ENCODE measurements at places on chromosomes 2 and 18. TPM values are rescaled to one million over a fixed set of nuclear protein-coding genes. Genes with fewer than 3 reads are reported as not detected.

Gene SLC8A1
- total RNA-seq, result 6.5 TPM

Gene BCS1L
- total RNA-seq, result 27.3 TPM

Gene SERPINB13
- total RNA-seq, result not detected

Gene TRIM43
- total RNA-seq, result not detected

Gene RAB6D
- not detected for total RNA-seq

Measured in cardiac atrium fibroblast (primary cell).